ENCODE measurements at places on chromosomes 5 and 9.

GRCh38 chr9:105148328-105149006 is 96.0 kb upstream of the SLC44A1 start:
- no peak for DNase-seq

- no peak for DNase-seq
Measured at GRCh38 chr5:118611332-118611945, 376.9 kb downstream of the DTWD2 start.

- DNase-seq, result no peak
Measured at GRCh38 chr9:4833781-4834560, 41.2 kb downstream of the RCL1 start.

- no peak for DNase-seq
Measured at GRCh38 chr9:130453487-130453886, 8.7 kb downstream of the ASS1 start.

DNA sequence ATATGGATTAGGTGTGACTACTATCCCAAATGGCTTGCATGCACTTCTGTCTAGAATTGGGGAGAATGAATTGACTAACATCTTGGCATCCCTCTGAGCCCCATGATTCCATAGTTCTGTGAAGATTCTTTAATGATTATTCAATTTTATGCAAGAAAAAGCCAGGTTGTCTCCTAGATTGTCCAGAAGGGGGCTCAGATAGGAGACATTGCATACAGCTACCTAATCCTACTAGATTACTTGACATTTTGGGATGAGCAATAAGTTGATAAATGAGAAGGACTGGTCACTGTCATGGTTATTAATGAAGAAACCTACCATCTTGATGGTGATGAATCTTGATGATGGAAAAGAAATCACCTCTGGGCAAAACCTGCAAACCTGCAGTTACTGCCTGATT is 117.0 kb downstream of the CARTPT start:
- DNase-seq, result no peak

All from C1 segment of cervical spinal cord (tissue), 14 donors.